ENCODE measurements at places on chromosomes 5 and 9. TPM values are rescaled to one million over a fixed set of nuclear protein-coding genes. Genes with fewer than 3 reads are reported as not detected.

- no peak for ATAC-seq
Measured at GRCh38 chr5:135219868-135220267, 179.2 kb downstream of the MACROH2A1 start.

GRCh38 chr5:38916802-38917201 lies 71.0 kb downstream of the OSMR start:
- no peak for ATAC-seq

VCAN gene
- total RNA-seq, result 3.5 TPM

DNA sequence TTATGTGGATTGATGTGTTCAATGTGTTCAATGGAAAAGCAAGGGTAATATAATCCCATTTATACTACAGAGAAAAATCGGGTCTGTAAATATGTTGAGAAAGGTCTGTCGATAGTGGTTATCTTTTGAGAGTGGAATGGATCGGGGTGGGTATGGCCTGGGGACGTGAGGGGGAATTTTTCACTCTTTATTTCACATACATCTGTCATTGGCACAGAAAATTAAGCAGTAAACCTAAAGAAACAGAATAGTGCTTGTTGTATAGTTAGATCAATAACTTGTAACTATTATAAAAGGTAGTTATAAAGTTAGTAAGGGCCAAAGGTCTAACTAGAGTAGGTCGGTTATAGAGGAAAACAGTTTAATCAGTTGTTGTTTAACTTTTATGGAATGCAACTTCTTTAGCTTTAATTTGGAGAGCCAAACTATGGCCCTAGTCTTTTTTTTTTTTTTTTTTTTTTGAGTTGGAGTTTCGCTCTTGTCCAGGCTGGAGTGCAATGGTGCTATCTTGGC lies 66.1 kb upstream of the ABL1 start:
- ATAC-seq, result no peak

DNA sequence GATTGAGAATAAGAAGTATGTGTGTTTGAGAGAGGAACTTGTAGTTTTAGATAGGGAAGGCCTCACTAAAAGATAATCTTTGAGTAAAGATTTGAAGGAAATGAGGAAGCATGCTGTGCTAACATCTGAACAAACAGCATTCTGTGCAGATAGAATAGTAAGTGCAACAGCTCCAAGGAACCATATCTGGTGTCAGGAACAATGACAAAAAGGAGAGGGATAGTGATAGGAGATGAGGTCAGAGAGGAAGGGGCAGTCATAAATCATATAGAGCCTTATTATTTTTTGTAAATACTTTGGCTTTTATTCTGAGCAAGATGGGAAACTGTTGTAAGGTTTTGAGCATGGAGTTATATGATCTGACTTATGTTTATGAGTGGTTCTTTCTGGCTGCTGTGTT lies 3.8 kb downstream of the MRPL22 start:
- no peak for ATAC-seq

DNA sequence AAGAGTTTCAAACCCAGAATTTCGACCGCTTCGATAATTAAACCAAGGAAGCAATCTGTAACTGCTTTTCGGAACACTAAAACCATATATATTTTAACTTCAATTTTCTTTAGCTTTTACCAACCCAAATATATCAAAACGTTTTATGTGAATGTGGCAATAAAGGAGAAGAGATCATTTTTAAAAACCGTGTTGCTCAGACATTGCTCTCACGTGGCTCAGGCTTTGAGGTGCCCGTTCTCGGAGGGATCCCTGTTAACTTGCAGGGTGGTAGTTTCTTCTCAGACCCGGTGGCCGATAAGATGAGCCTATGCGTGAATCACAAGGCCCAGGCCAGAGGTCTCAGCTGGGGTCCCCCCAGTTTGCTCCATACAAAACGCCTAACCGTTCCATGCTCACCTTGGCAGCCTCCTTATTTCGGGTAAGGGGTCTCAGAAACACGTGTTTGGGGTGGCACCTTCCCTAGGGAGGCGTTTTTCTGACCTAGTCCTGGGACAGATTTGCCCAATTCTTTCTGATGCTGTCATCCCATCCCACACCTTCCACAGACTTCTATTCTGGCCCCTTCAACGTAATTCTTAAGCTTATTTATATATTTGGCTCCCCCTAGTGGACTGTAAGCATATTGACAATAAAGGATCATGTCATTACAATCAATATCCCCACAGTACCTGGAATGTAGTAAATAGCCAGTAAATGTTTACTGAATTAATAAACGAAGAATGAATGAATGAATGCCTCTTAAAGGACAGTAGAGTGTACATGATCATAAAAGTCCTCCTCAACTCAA lies 48.1 kb downstream of the THBS4 start:
- peak; percentile 69 for ATAC-seq

- ATAC-seq, result no peak
Measured at GRCh38 chr5:121029536-121030245, 565.6 kb downstream of the PRR16 start.

GABRP gene
- total RNA-seq, result not detected

- no peak for ATAC-seq
Measured at GRCh38 chr5:31656806-31657205, 17.9 kb downstream of the PDZD2 start.

RHOBTB3 gene
- 49.1 TPM for total RNA-seq

- no peak for ATAC-seq
Measured at GRCh38 chr5:42949348-42950115, 90.6 kb downstream of the ANXA2R start.

GRCh38 chr5:15695215-15695731 lies 195.3 kb downstream of the FBXL7 start:
- no peak for ATAC-seq

All from motor neuron (in vitro differentiated cells).